ENCODE measurements at places on chromosomes 13 and 19.

DNA sequence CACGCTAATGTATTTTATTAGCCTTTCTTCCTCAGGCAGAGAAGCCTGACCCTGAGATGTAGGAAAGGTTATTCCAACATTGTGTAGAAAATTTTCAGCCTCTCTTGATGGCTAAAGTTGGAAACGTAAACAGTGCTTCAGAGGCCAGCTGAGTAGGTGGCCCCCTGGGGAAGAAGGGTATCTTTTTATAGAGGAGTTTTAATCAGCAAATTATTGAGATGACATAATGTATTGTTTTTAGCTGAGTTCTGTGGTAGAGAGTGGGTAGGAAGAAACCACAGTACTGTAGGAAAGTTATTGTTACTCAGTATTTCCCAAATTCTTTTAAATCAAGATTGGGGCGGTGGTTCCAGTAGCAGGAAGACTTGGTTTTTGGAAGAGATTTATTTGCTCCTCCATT lies 268.8 kb downstream of the DLEU7 start:
- no peak for DNase-seq

- DNase-seq, result no peak
Observed at GRCh38 chr19:16370641-16371391, 46.2 kb downstream of the KLF2 start.

GRCh38 chr13:51339952-51340732 lies 651 bp downstream of the SERPINE3 start:
- no peak for DNase-seq

GRCh38 chr13:33776239-33776881 lies 41.6 kb upstream of the RFC3 start:
- no peak for DNase-seq

GRCh38 chr13:19993024-19993423 lies 34.5 kb downstream of the ZMYM2 start:
- DNase-seq, result no peak

DNA sequence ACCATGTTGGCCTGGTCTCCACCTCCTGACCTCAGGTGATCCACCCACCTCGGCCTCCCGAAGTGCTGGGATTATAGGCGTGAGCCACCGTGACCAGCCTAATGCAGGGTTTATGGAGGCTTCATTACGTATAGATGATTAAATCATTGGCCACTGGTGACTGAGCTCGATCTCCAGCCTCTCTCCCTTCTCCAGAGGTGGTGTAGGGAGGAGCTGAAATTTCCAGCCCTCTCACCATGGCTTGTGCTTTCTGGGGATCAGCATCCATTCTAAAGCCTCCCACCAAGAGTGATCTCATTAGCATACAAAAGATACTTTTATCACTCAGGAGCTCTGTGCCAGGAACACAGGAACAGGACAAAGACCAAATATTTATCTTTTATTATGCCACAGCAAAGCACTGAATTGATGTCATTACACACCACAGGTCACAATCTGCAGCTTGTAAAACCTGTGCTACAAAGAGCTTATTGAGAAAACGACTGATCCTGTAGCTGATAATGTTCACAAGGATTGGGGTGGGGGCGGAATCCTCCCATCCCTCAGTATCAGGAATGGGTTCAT lies 32.4 kb downstream of the RHPN2 start:
- no peak for DNase-seq

DNA sequence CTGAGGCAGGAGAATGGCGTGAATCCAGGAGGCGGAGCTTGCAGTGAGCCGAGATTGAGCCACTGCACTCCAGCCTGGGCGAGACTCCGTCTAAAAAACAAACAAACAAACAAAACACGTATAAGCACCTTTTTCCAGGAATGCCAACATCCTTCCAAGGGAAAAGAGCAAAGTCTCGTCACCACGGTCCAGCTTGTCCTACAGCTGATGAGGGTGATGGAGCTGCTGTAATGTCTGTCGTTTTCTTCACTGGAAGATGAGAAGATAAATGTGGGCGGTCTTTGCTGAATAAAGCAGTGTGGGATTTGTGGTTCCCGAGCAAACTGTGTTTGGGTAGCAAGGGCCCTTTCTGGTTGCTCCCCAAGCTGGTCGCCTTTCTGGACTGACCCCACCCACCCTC lies 166.6 kb downstream of the PTPRS start:
- DNase-seq, result no peak

GRCh38 chr13:94481941-94482340 lies 2.5 kb upstream of the DCT start:
- no peak for DNase-seq

DNA sequence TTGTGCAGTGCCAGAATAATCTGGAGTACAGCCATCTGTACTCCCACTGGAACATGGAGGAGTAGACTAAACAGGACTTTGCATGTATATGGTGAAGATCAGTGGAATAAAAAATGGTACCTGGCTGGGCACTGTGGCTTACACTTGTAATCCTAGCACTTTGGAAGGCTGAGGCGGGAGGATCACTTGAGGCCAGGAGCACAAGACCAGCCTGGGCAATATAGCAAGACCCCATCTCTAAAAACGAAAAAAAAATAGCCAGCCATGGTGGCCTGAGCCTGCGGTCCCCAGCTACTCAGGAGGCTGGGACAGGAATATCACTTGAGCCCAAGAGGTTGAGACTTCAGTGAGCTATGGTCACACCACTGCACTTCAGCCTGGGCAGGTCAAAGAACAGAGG lies 20.0 kb downstream of the UBA2 start:
- no peak for DNase-seq

DNA sequence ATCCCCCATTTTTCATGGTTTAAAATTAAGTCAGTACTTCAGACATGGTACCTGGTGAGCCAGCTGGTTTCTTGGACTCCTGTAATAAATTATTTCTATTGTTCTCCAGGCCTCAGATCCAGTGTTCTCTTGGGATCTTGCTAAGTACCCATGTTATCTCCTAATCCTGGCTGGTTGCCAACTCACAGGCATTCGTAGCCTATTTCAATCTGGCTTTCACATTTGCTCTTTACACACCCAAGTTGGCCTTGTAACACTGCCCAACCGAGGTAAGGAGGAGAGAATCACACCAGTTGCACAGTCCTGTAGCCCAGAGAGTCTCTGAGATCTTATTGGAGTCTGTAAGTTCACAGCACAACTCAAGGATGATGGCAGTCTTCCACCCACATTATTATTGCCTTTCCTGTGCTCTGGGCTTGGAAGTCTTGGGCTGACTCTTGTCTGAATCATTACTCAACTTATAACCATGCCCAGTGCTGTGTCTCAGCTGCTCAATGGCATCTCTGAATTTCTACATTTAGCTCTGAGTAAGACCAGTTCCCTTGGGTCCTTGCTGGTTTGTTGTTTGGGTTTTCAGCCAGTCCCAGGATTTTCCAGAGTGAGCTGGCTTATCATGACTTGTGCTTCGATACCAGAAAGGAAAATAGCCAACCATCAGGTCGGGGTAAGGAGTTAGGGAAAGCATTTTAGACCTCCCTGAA lies 76.6 kb upstream of the KLF12 start:
- no peak for DNase-seq

GRCh38 chr19:18287836-18288772 lies 6.7 kb upstream of the JUND start:
- DNase-seq, result no peak

GRCh38 chr19:53581871-53582279 lies 43.9 kb downstream of the ZNF331 start:
- no peak for DNase-seq

GRCh38 chr13:94065741-94066140 lies 413.7 kb downstream of the DCT start:
- DNase-seq, result no peak

- no peak for DNase-seq
Observed at GRCh38 chr19:40921005-40921897, 39.2 kb upstream of the CYP2A7 start.

DNA sequence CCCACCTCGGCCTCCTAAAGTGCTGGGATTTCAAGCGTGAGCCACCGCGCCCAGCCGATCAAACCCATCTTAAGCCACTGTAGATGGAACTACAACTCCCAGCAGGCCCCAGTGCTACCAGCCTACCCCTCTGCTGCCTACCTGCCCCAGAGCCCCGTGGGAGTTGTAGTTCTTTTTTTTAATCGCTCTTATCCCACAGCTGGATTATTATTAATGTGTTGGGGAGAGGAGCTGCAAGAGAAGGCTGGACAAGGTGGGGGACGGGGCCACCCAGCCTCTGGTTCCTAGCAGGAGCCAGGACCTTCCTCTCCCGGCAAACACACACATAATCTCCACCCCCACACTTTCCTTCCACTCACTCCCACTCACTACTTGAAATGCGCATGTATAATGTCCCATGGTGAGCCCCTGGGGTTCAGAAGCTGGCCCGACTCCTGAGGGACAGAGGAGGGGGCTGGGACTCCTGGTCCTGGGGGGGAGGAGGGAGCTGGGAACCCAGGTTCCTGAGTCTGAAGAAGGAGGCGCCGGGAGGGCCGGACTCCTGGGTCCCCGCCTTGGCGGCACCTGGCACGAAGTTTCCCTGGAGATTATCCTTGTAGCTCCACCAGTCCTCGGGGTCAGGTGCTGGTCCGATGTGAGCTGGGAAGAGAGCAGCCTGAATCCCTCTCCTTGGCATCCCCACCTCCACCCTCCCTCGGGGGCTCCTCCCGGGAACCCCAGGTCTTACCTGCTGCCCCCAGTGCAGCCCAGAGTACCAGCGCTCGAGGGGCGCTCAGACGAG lies 958 bp downstream of the CA11 start:
- peak; percentile 72 for DNase-seq

DNA sequence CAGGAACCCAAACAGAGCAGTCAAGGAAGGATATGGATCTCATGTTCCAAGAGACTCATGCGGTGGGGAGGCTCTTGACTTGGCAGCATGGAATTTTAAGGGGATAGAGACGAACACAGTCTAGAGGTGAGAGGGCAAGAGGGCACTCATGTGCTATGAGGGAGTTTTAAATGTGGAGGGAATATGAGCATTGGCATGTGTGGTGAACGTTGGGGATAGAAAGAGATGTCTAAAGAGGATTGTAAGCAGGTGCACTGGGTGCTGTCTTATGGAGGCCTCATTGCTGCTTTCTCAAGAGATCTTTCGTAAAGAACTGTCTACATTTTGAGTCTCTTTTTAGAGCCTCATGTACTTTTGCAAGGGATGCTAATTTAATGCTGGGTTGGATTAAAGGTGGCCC lies 600.3 kb upstream of the GPC6 start:
- DNase-seq, result no peak

DNA sequence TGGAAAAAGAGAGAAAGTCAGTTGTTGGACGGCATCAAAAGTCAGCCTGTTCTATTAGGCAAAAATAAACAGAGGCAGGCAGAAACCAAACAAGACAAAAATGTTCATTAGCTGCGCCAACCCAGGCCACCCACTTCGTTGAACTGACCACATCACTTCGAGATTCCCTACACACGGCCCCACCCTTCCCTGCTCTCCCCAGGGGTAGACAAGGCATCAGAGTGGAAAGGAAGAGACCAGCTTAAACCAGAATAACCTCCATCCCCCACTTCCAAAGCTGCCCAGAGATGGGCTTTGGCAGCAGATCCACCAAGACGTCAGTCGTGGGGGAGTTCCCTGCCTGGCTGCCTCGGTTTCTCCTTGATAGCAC lies 204.6 kb upstream of the TSHZ3 start:
- no peak for DNase-seq

GRCh38 chr19:16324384-16325160 lies at the start of gene KLF2:
TSS of gene KLF2 (plus strand) at chr19:16324826. CDS start at chr19:16324924, 98 bp downstream.
- DNase-seq, result peak; percentile 30

- DNase-seq, result no peak
Observed at GRCh38 chr19:55579766-55580621, 654 bp downstream of the ZNF579 start.

DNA sequence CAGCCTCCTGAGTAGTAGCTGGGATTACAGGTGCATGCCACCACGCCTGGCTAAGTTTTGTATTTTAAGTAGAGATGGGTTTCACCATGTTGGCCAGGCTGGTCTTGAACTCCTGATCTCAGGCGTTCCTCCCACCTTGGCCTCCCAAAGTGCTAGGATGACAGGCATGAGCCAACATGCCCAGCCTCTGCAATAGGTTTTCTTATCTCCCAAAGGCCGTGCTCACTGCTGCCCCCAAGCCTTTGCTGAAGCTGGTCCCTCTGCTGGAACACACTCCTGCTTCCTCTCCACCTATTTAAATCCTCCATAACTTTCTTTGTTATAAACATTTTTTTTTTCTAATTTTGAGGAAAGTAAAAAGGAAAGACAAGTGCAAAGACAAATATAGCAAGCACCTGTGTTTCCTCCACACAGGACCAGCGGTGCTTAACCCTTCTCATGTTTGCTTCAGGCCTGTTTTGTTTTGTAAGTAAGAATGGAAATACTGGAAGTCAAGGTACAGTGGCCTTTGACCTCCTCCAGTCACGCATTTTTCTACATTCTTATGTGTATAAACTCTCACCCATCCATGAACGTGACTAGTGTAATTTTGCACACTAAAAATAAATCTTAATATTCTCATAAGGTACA lies 14.5 kb upstream of the TNFAIP8L1 start:
- DNase-seq, result peak; percentile 12

DNA sequence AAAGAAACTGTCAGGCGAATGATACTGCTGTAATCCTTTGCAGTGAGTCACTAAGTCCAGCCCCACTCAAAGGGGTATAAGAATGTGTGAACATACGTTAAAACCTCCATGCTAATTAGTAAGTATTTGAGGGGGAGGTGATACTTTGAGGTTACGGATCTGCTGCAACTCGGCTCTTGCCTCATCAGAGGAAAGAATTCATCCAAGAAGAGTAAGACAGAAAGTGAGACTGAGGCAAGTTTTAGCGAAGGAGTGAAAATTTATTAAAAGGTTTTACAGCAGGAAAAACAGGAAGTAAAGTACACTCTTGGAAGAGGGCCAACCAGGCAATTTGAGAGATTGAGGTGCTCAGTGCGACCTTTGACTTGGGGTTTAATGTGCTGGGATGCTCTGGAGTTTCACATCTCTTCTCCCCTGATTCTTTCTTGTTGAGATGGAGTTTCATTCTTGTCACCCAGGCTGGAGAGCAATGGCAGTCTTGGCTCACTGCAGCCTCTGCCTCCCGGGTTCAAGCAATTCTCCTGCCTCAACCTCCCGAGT lies 9.8 kb downstream of the CLEC4M start:
- peak; percentile 93 for DNase-seq

- DNase-seq, result no peak
Observed at GRCh38 chr13:113926951-113927660, 46.8 kb downstream of the C13orf46 start.

DNA sequence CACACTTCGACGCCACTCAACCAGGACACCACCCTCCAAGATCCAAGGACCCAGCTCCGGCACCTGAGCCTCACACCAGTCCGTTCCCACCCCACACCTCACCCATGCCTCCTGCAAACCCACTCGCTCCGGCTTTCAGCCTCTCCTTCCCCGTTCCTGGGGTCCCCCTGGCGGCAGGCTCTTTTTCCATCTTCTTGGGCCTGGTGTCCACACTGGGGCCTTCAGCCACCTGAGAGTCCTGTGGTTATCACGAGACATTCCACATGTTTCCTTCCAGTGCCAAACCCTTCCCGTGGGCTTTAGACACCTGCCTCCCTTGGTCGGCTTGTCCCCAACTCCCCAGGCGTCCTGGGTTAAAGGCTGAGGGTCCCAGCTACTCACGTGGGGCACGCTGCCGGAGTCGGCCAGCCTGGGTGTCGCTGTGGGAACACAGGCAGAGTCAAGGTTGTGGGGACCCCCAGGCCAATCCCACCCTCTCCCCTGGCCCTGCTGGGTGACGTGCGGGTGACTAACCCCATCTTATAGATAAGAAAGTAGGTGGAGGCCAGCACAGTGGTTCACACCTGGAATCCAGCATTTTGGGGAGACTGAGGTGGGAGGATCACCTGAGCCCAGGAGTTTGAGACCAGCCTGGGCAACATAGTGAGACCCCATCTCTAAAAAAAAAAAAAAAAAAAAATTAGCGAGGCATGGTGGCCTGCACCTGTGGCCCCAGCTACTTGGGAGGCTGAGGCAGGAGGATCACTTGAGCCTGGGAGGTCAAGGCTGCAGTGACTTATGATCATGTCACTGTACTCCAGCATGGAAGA lies 1.9 kb downstream of the JSRP1 start:
- no peak for DNase-seq

GRCh38 chr13:50682966-50683365 lies 160.5 kb downstream of the DLEU7 start:
- DNase-seq, result no peak
